ENCODE measurements at places on chromosomes 1 and 21.
A peak's percentile ranks its signal among the peaks of the same experiment; 100 is the strongest.

DNA sequence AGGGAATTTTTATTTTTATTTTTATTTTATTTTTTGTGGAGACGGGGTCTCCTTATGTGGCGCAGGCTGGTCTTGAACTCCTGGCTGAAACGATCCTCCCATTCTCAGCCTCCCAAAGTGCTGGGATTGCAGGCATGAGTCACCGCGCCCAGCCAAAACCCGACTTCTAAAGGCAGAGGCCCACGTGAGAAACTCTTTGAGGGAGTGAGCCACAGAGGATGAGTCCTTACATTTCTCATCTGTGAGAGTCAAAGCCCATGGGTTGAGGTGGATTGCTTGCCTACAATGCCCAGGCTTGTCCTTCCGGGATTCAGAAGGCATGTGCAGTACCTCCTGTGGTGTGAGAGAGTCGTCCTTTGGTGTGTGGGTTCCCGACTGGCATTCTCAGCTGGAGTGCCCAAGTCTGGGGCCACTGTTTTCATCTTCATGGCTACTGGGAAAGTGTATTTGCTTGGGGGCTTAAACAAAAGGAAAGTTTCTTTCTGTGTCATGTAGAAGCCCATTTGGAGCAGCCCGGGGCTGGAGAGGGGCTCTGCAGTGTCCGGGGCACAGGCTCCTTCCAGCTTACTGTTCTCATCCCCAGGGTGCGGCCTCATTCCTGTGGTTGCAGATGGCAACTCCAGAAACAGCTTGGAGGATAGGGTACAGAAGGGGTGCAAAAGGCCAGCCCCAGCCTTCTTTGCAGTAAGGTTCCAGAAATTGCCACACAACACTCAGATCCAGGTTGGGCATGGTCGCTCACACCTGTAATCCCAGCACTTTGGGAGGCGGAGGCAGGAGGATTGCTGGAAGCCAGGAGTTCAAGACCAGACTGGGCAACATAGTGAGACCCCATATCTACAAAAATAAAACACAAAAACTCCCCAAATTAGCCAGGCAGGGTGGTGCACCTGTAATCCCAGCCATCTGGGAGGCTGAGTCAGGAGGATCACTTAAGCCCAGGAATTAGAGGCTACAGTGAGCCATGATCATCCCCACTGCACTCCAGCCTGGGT, 29.4 kb upstream of the CSF3R start:
- DNase-seq, result no peak

GRCh38 chr1:28171246-28171645, 5.2 kb downstream of the PTAFR start:
- no peak for DNase-seq

DNA sequence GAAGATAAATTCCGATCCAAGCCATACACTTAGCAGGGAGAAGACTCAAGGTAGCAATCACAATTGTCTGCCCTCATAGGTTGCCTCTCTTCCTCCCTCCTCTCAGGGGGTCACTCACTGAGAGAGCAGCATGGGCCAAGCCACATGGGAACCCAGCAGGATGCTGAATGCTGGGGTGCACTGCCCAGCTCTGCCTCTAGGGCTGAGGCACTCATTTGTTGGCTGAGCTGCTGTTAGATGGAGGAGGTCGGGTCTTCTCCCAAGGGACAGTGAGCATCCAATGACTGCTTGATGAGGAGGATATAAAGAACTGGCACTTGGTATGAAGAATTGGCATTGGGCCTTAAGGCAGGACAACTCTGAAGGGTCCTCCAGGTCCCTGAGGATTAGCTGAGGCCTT, 418.8 kb downstream of the SIPA1L2 start:
- DNase-seq, result no peak

DNA sequence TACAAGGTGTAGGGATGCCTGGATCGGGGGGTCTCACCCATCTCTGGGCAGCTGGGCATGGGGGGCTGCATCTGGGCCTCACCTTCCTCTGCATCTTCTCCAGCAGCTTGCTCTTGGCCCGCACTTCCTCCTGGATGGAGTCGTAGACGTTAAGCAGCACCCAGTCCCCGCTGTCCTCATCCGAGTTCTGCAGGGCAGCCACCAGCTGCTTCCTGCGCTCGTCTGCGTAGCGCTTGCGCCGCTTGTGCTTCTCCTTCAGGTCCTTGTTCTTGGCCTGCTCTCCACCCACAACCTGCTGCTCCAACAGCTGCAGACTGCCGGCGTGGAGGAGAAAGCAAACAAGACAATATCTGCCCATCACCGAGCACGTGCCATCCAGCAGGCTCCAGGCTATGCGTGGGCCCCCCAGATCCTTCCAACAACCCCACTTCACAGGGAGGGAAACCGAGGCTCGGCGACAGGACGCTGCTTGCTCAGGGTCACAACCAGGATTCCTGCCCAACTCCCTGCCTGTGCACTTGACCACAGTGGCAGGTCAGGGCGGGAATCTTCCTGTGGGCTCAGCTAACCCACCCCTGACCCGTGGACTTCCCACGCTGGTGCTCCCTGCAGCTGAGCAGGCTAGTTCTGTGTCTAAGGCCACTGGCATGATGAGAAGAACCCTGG, 21.5 kb upstream of the DDOST start:
- DNase-seq, result no peak

- no peak for DNase-seq
Measured at GRCh38 chr1:151510020-151510405, 1.2 kb upstream of the CGN start.

- no peak for DNase-seq
Measured at GRCh38 chr1:40848530-40849189, 13.5 kb downstream of the CITED4 start.

DNA sequence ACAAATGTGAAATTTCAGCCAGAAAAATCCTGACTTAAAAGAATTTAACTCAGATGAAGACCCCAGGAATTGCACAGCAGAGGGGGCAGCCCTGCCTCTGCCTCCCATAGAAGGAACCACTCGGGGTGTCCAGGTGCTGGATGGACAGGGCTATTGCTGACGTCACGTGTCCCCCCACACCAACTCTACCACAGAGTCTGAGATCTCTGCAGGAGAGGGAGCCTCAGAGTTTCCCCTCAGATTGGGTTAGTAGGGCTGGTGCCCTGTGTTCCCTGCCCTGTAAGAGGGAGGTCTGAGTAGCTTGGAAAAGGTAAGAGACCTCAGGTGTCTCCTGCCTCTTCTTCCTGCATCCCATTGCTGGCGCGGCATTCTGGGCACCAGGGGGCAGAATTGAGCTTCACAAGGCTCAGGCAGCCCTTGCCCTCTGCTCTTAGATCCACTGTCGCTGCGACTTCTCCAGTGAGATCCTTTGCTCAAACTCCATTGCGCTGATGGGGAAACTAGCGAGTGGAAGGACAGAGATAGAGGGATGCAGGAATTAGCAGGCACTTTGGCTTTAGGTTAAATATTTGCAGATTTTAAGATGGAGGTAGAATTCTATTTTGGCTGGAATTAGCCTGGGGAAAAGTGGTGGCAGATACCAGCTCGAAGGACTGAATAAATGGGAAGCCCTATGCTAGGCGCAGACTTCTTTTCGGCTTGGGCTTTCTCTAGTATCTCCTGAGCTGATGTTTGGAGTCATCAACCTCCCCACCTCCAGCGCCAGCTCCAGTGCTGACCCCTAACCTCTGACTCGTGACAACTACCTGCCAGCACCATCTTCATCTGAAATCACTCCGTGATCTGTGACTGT, 42.8 kb upstream of the DMBX1 start:
- peak; percentile 42 for DNase-seq

- DNase-seq, result no peak
Measured at GRCh38 chr1:106621853-106622252, 434.6 kb upstream of the PRMT6 start.

- DNase-seq, result no peak
Measured at GRCh38 chr1:100597784-100598183, 59.8 kb downstream of the GPR88 start.

- DNase-seq, result no peak
Measured at GRCh38 chr1:41435570-41436178, 48.8 kb downstream of the EDN2 start.

- DNase-seq, result no peak
Measured at GRCh38 chr1:33242652-33243051, 13.6 kb upstream of the ZNF362 start.

GRCh38 chr1:27392778-27393635, 585 bp downstream of the GPR3 start:
- DNase-seq, result no peak

GRCh38 chr1:35243691-35244090, 24.8 kb upstream of the ZMYM4 start:
- no peak for DNase-seq

- no peak for DNase-seq
Measured at GRCh38 chr21:38664841-38665240, 140.9 kb upstream of the ETS2 start.

DNA sequence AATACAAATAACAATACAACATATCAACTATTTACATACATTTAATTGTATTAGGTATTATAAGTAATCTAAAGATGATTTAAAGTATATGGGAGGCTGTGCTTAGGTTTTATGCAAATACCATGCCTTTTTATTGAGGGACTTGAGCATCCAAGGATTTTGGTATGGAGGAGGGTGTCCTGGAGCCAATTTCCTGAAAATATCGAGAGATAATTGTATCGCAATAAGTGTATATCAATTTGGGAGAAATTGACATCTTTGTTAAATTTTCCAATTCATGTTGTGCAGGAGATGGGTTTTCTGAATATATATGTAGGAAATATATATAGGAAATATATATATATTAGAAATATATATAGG, 63.5 kb downstream of the ATP1A1 start:
- no peak for DNase-seq

DNA sequence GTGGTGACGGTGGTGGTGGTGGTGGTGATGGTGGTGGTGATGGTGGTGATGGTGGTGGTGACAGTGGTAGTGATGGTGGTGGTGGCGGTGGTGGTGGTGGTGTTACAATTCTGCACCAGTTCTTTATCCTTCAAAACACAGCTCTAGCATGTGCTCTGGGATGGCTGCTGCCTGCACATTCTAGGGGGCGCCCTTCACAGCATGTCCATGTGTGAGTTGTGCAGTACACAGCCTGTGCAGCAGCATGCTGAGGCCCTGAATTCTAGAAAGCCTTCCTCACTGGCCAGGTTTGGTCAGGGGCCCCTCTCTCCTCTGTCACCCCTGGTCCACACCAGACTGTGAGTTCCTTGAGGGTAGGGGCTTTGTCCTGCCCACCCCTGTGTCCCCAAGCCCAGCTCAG, 67.7 kb downstream of the MATN1 start:
- DNase-seq, result no peak

GRCh38 chr1:54721719-54722118, 6.1 kb downstream of the TTC4 start:
- DNase-seq, result no peak

GRCh38 chr21:41557884-41558283, 49.9 kb upstream of the TMPRSS2 start:
- no peak for DNase-seq

- DNase-seq, result no peak
Measured at GRCh38 chr1:160169553-160170399, 18.4 kb downstream of the ATP1A4 start.

DNA sequence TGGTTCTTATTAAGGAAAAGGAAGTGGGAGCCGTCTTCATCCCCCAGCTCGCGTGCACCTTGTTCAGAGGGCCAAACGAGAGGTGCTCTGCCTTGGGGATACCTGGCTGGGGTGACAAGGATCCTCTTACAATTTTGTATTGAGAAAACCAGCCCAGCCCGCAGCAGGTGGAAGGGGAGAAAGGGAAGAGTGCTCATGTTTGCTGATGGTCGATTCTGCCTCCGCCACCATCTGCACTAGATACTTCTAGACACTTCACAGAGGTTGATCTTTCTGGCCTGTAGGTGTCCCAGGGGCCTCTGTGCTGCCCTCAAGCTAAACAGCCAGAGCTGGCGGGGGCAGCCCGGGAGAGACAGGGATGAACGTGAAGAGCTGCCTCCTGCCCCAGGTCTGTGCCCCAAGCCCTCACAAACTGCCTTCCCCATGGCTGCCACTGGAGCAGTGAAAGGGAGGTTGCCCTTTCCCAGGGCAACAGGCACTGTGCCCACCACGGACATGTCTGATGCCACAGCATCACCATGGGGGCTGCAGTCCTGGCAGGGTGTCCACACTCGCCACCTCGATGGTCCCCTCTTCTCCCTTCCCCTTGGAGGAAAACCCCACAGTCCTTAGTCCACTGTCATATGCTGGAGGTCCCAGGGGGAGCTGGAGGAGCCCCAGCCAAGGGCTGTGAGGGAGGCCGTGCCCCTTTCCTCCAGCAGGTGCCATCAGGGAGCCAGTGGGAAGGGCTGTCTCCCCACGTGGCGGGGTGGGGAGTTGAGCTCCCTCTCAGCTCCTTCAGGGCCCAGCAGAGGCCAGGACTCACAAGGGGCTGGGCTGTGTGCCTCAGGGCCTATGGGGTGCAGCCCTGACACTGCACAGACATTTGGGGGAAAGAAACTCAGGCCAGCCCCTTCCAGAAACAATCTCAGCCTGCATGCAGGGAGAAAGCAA, 8.1 kb downstream of the ADPRS start:
- DNase-seq, result no peak

- no peak for DNase-seq
Measured at GRCh38 chr1:95084317-95085176, 11.8 kb upstream of the ALG14 start.

DNA sequence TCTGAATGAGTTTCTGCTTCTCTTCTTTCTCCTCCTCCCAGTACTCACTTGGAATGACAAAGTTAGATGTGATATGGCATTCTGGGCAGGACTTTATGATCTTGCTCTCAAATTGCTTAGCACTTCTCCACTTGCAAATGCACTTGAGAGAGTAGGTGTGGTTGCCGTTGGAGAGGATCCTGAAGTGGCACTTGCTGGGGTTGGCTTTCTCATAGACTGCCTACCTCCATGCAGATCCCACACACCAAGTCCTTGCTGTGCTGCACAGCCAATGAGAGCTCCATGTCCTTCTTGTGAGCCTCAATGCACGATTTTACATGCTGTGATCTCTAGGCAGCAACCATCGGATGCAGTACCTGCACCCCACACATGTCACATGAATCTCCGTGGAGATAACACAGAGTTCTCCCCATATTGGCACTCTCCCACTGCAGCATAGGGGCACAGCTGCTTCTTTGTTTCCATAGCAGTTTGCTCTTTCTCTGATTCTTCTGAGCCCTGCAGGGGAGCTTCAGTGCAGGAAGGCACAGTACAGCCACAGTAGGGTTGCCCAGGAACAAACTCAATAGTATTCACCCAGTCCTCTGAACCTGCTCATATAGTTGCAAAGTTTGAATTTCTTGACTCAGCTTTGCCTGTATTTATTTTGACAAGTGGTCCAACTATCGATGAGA, 45.2 kb downstream of the ZNF691 start:
- no peak for DNase-seq

GRCh38 chr21:39837861-39838359, 29.3 kb upstream of the PCP4 start:
- DNase-seq, result no peak

DNA sequence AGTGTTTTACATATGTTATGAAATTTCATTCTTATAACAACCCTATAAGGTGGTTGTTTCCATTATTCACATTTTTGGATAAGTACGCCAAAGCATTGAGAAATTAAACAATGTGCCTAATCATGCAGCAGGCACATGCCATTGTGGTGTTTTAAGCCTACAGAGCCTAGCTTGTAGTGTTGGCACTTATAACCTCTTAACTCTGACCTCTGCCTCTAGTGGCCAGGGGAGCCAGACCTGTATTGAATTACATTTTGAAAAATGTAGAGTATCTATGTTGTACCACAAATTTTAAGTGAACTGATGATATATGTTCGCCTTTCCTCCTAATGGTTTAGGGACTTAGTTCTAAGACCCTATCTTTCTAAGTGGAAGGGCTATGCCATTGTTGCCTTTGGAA, 61.0 kb downstream of the KCNK2 start:
- DNase-seq, result no peak

- DNase-seq, result peak; percentile 65
Measured at GRCh38 chr1:161185282-161185682, 8.0 kb upstream of the B4GALT3 start.

- DNase-seq, result no peak
Measured at GRCh38 chr1:197862221-197862620, 40.2 kb upstream of the C1orf53 start.
